Thoracic aorta (tissue), 2 donors: ENCODE measurements at places on chromosomes 4 and X. TPM values are rescaled to one million over a fixed set of nuclear protein-coding genes. Genes with fewer than 3 reads are reported as not detected.

- no peak overlapping the region for H3K27ac ChIP-seq
- no peak for DNase-seq
- no peaks in the 10 kb centered on the region for H3K4me1 ChIP-seq
- H3K36me3 ChIP-seq: no peaks in the 10 kb centered on the region
- H3K27me3 ChIP-seq: no peaks in the 10 kb centered on the region
Measured at GRCh38 chr4:180106122-180106521, 2137.1 kb upstream of the TENM3 start.

BGN gene
- total RNA-seq: 1,777 TPM

- no peak overlapping the region for H3K4me3 ChIP-seq
- H3K27ac ChIP-seq: no peak overlapping the region
- no peak for DNase-seq
- no peaks in the 10 kb centered on the region for H3K4me1 ChIP-seq
- no peaks in the 10 kb centered on the region for H3K36me3 ChIP-seq
- H3K27me3 ChIP-seq: no peaks in the 10 kb centered on the region
Measured at GRCh38 chr4:124633285-124633941, 79.1 kb downstream of the ANKRD50 start.

- no peak overlapping the region for H3K4me3 ChIP-seq
- peaks cover 43% of the 10 kb centered on the region for H3K36me3 ChIP-seq
- H3K4me1 ChIP-seq: no peaks in the 10 kb centered on the region
- no peak for DNase-seq
- no peak overlapping the region for H3K27ac ChIP-seq
Measured at GRCh38 chr4:159341522-159341921, 238.6 kb downstream of the RAPGEF2 start.

GIMD1 gene
- total RNA-seq: not detected

DNA sequence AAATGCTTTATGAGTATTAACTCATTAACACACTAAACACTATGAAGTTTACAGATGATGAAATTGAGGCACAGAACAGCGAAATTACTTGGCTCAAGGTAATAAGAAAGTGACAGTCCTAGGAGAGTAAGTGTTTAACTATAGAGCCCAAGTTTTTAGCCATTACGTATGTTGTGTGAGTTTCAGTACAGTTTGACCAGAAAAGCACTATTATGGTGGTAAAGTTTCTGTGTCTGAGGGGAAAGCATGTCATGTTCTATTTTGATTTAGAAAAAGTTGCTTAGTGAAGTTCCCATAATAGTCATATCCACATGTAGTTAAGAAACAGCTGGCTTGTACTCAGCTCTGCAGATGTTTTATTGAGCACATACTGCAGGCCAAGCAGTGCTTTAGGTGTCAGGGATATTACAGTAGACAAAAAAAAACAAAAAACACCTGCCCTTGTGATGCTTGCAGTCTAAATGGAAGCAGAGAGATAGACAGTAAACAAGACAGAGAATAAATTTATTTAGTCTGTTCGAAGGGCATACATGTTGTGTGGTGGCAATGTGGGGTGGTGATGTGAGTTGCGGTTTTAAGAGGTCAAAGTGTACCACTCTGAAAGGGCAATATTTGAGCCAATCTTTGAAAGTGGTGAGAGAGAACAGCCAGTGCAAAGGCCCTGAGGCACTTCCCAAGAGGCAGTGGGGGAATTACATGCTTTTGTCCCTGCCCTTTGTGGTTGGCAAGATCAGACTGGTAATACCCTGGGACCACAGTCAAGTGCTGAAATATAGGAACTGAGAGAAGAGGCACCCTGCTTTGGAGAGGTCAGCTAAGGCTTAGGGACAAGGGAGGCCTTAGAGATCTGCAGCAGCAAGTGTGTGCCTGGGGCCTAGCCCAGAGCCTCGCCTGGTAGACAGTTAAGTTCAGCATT lies 6.2 kb downstream of the TMEM131L start:
- no peak overlapping the region for H3K27ac ChIP-seq
- peaks cover 4% of the 10 kb centered on the region for H3K36me3 ChIP-seq
- no peaks in the 10 kb centered on the region for H3K27me3 ChIP-seq
- peaks cover 20% of the 10 kb centered on the region for H3K4me1 ChIP-seq
- DNase-seq: no peak

GPRASP1 gene
- 36.3 TPM for total RNA-seq

DNA sequence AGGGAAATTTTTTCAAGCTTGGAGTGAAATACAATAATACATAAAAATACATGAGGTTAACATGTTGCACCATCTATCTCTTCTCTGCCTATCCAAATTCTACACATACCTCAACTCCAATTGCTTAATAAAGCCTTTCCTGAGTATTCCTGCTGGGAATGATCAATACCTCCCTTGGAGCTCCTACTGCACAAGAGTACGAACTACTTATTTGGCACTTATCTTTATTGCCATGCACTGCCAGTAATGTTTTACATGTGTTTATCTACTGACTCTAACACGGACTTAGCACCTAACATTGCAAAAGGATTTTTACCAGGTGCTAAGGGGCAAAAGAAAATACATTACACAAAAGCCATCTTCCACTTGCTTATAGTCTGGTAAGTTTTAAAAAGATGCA lies 80.2 kb downstream of the ADGRA3 start:
- H3K36me3 ChIP-seq: no peaks in the 10 kb centered on the region
- H3K27me3 ChIP-seq: no peaks in the 10 kb centered on the region
- H3K4me1 ChIP-seq: no peaks in the 10 kb centered on the region
- no peak for DNase-seq
- H3K27ac ChIP-seq: no peak overlapping the region

SLC25A53 gene
- 11.4 TPM for total RNA-seq

CFAP99 gene
- total RNA-seq: not detected

ARSJ gene
- total RNA-seq: 25.0 TPM

GRCh38 chr4:40750461-40751258 lies 905 bp downstream of the NSUN7 start:
- H3K4me3 ChIP-seq: peak overlapping the region; percentile 91
- DNase-seq: no peak
- H3K27me3 ChIP-seq: no peaks in the 10 kb centered on the region
- H3K36me3 ChIP-seq: no peaks in the 10 kb centered on the region
- peak overlapping the region; percentile 60 for H3K27ac ChIP-seq
- H3K4me1 ChIP-seq: no peaks in the 10 kb centered on the region
